ENCODE measurements at places on chromosomes 2 and 18.

DNA sequence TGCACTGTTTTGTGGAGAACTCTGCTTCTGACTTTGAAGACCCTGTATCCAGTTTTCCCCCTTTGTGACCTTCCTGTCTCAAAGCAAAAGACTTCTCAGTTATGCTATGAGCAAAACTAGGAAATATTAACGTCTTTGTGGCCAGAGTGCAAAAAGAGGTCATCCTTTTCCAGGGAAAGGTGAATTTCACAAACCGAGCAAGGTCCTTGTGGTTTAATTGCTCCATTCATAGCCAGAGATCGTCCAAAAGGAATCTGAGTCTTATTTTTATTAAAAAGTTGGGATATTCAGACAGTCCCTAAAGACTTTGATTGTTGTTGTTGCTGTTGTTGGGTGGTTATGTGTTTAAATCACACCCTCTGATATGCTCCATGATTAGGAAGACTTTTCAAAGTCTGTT, 77.4 kb downstream of the NAB1 start:
- no peak for DNase-seq

DNA sequence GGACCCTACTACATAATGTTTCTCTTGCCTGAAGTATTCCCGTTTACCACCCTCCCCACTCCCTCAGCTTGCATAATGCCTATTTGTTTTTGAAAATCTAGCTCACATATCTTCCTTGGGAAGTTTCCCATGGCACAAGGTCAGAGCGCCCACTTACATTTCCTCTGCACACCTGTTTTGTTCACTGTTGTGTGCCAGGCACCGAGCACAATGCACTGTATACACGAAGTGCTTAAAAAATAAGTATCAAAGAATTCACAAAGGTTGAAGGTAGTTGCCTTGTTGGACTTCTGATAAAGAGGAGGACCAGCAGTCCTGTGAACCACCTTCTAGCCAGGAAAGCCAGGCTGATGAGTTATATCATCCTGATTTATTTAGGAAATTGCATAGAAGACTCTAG, 16.8 kb upstream of the RHOB start:
- DNase-seq = peak; percentile 7

- no peak for DNase-seq
Observed at GRCh38 chr2:237532160-237532559, 34.2 kb upstream of the PRLH start.

GRCh38 chr2:128868686-128869551, 550.3 kb upstream of the HS6ST1 start:
- no peak for DNase-seq

DNA sequence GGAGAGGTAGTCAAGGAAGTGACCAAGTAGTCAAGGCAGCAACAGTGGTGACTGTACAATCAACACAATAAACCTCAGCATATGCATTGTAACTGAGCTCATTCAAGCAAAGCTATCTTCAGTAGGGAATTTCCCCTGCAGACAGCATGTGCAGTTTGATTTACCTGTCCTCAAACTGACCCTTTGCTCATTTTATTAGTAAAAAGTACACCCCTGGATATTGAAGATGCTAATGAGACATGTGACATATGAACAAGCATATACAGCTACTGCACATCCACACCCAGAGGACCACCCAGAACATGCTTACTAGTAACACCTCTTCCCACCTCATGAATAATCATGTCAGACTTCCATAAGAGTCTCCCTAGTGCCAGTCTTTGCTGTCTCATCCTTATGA, 15.4 kb downstream of the C2orf81 start:
- no peak for DNase-seq

- no peak for DNase-seq
Observed at GRCh38 chr18:68757126-68757525, 40.8 kb upstream of the CCDC102B start.

- no peak for DNase-seq
Observed at GRCh38 chr2:146544701-146545100, 1300.1 kb upstream of the ACVR2A start.

- no peak for DNase-seq
Observed at GRCh38 chr2:191679818-191680600, 2.1 kb downstream of the NABP1 start.

GRCh38 chr2:9779596-9780264, 63.5 kb upstream of the TAF1B start:
- no peak for DNase-seq

GRCh38 chr2:136448432-136448831, 316.9 kb upstream of the THSD7B start:
- DNase-seq = no peak

- no peak for DNase-seq
Observed at GRCh38 chr18:48780201-48780912, 170.4 kb downstream of the SMAD7 start.

DNA sequence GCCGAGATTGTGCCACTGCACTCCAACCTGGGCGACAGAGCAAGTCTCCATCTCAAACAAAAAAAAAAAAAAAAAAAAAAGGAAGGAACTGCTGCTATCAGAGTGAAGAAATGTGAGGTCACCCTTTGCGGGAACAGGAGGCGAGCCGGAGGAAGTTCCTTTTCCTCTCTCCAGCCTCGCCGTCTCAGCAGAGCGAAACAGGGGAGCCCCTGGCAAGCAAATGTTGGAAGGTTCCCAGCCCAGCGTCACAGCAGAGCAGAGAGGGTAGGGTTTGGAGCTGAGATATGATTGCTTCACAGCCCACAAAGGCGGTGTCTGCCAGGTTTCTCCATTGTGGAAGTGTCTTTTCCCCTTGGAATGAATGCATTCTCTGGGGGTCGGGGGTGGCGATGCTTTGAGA, 28.5 kb downstream of the SLC20A1 start:
- DNase-seq = no peak

- no peak for DNase-seq
Observed at GRCh38 chr18:26689226-26689879, 141.0 kb upstream of the KCTD1 start.

DNA sequence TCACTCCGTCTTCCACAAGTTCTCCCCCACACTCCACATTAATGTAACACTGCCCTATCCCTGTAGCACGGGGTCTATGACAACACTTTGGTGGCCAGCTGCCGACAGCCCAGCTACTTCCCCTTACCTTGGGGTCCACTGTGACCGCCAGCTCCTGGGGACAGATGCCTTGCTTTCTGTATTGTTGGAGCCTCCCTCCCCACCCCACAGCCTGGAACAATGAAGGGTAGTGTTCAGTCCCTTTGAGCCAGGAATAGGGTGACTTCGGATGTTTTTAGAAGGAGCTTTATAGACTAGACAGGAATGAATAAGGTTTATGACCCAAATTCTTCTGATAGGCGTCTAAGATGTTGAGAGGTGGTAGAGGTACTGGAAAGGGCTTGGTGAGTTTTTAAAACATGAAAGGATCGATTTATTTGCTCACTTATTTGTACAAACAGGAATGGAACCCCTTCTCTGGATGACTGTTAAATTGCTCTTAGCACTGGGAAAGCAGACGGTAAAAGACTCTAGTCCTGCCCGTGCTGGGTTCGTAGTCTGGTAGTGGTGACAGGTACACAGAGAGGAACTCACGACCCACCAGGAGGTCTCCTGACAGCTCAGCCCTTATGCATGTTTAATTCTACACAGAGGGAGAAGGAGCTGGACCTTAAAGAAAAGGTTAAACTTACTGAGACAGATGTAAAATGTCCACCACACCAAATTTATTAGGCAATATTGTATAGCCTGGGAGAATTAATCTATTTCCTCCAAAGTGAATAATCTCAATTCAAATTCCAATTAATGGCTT, 90.9 kb downstream of the MYCN start:
- DNase-seq = no peak

DNA sequence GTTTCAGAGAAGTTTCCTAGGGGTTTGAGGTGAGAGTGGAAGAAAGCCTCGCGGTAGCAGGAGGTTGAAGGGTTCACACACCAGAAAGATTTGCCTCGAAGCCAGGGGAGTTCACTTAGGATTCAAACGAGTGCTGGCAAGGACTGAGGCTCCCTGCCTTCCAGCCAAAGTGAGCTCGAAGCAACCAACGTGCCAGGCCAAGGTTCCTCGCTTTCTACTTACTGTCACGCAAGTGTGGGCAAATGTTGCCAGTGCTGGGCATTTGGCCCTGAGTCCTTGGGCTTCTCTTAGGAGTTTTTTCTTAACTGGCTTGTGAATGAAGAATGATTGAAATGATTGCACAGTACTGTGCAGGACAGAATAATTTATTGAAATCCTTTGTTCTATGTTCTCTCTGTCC, 53.6 kb downstream of the TMEM178A start:
- DNase-seq = no peak

Measured in tibial nerve (tissue), 4 donors.